Stromal cell of bone marrow (primary cell): ENCODE measurements at places on chromosomes 4 and X.

DNA sequence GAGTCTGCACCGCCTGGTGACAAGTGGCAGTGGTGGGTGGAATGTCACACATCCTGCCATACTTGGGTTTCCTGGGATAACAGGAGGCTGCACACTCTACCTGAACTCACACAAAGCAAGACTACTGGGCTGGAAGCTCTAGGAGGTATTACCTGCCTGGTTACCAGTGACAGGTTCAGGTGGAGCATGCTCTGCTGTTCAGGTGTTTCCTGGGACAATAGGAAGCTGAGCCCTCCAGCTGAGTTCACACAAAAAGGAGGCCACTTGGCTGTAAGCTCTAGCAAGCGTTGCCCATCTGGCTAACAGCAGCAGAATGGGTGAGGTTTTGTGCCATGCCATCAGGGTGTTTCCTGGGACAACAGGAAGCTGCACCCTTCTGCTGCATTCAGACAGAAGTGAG lies 17.4 kb upstream of the UGT2B7 start:
- no peak for DNase-seq

GRCh38 chr4:16765546-16765945 lies 132.9 kb downstream of the LDB2 start:
- DNase-seq = no peak

GRCh38 chr4:39349326-39349725 lies 16.8 kb downstream of the RFC1 start:
- DNase-seq = no peak

DNA sequence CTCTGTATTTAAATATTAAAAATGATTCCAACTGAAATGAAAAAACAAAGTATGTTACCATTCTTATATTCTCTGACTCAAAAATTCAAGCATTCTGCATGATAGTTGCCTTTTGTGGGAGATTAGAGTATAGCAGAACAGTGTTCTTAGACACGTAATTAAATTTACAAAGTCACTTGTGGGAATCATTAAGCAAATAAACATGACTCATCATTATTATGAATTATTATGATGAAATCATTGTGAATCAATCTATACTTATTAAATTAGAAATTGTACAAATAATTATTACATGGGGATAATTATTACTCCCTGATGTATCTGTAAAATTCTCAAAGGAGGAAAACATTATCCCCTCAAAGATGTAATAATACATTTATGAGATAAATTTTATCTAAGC lies 358.9 kb upstream of the FSTL5 start:
- DNase-seq = no peak

GRCh38 chrX:143787341-143787740 lies 66.8 kb upstream of the SPANXN2 start:
- no peak for DNase-seq

GRCh38 chr4:86333236-86333635 lies 26.6 kb downstream of the MAPK10 start:
- no peak for DNase-seq

GRCh38 chrX:18075603-18076002 lies 145.1 kb downstream of the BEND2 start:
- no peak for DNase-seq

DNA sequence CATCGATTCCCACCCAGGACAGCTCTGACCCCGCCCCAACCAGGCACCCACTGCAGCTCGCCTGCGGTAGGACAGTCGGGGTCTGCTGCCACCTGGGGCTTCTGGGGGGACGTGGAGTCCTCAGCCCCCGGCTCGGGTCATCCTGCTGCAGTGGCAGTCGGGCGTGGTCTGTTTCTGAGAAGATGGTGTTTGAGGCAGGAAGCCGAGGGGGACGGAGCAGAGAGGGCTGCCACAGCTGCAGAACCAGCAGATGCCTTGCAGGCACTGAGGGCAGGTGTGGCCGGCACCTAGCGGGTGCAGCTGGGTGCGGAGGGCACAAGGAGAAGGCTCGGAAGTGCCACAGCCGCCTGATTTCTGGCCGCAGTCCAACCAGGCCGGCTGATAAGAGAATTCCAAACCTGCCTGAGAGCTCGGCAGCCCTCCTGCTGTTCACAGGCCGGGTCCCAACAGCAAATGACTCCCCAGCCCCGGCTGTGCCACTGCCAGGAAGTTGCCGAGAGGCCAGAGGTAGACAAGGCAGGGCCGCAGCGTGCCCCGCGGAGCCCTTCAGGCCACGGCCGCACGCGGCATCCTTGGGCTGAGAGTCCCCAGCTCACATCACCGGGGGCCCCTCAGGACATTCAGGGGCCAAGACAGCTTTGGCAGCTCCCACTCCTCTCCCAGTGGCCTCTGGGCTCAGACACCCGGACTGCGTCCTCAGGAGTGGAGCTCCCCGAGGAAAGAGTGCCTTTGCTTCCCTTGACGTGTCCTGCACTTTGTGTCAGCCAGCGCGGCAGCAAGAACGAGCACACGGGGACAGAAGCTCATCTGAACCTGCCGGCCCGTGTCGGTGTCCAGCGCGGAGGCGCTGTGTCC lies 9.4 kb upstream of the CPLX1 start:
- DNase-seq = no peak

DNA sequence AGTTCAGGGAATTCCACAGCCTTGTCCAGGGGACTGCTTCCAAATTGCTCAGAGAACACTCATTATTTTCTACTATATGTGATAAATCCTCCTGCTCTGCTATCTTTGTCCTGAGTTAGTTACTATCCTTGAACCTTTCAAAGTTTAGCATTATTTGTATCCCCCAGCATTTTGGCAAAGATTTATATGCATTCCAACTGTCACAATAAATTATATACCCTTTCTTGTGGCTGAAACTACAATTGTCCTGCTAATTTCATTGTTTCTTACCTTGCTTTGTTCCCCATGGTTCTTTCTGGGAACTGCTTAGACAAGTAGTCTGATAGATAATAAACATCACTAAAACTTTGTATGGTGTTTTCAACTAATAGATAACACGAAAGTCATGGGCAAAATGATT lies 40.5 kb downstream of the TECRL start:
- DNase-seq = no peak
